BJ (cell line): ENCODE measurements at places on chromosomes 13 and 19.

DNA sequence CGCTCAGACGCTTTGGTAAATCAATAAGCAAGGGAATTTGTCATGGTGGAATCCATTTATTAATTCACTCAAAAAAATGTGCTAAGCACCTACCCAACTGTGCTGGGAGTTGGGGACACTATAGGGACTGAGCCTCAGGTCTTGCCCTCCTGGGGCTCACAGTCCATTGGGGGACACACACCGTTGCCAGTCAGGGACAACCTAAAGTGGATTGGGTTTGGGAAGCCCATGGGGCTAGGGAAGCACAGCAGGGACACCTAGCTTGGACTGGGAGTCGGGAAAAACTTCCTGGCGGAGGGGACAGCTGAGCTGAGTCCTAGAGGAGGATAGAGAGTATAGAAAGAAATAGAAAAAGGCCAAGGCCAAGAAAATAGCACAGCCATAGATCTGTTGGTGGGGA, 8.5 kb downstream of the FOSB start:
- DNase-seq: no peak

GRCh38 chr19:58086825-58087710, 11.0 kb downstream of the ZSCAN18 start:
- no peak for DNase-seq

- no peak for DNase-seq
Observed at GRCh38 chr19:18860725-18861124, 29.0 kb downstream of the UPF1 start.

DNA sequence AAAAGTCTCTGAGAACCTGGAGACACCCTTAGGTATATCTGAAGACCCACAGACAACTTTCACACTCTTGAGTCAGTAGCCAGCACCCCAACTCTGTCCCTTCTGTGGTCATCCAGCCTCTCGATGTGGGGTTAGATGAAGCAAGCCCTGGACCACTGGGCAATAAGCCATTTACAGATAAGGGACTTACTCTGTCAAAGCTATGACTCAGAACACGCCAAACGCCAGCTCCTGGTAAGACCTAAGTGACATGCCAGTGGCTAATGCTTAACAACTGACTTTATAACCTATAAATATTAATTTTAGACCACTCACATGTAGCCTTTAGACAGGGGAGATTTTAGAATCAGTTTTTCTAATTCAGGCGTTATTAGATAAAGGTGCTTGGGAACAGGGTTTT, 85.7 kb downstream of the SHISA2 start:
- no peak for DNase-seq

DNA sequence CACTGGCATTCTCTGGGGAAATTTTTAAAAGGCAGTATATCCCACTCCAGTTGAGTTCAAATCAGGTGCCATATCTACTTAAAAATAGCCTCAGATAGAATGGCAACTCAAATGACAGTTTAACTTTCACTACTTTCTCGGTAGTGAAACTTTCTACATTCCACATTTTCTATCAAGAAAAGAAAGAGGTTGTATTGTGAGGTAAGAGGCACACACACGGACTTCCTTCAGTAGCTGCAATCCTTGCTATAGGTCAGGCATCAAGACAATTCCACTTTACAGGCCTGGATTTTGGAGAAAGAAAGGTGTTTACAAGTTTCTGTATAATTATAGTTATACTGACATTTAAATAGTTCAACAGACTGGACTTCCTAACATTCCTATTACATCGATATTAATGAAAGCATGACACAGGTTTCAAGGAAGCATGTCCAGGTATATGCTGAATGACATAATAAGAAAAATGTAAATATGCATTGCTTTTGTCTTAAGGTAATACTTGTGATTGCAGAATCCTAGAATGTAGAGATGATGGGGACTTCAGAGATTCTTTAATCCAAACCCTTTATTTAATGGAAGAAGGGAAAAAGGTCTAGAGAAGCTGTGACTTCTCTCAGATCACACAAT, 5.2 kb downstream of the STARD13 start:
- no peak for DNase-seq

- no peak for DNase-seq
Observed at GRCh38 chr19:42175952-42176648, 41.4 kb downstream of the DEDD2 start.

GRCh38 chr19:54448774-54449700, at the start of gene LENG8:
Gene LENG8, plus strand, starts transcription at chr19:54449199. Its CDS starts 2,146 bp downstream, at chr19:54451345.
- peak; percentile 89 for DNase-seq

DNA sequence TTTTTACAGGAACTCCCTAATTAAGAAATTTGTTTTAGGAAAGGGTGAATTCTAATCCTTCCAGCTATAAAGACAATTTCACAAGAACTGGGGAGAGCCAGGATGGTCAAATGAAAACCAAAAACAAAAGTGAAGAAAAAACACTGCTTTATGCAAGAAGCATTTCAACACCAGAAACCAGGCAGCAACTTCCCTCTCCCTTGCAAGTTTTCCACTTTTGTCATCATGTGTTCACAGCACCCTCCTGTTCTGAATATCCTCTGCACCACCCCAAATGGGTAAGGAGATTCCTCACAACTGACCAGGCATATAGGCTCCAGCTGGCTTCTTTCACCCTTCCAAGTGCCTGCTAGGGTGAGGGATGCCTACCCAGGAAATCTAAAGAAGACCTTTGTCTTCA, 328.1 kb downstream of the TBC1D4 start:
- no peak for DNase-seq

DNA sequence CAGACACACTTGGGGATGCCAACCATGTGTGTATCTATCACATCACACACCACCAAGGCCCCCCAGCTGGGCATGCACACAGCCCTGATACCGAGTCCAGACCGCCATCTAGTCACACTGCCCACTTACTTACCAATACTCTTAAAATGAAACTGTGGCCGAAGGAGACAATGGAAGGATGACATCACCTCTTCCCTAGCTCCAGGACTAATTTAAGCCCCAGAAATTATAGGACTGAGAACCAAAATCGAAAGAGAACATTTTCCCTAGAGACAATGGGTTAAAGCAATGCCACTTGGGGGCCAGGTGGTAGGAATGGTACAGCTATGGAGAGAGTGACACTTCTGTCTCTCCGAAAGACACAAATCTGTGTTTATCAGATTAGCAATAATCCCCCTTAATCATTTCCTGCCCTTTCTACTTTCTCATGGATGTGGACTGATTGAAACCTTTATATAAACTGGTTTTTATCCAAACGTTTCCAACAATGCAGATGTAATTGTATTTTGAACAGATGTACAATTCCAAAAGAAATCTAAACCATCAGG, 663 bp upstream of the GGACT start:
- no peak for DNase-seq

GRCh38 chr13:24348797-24349515, 39.6 kb downstream of the C1QTNF9 start:
- no peak for DNase-seq

DNA sequence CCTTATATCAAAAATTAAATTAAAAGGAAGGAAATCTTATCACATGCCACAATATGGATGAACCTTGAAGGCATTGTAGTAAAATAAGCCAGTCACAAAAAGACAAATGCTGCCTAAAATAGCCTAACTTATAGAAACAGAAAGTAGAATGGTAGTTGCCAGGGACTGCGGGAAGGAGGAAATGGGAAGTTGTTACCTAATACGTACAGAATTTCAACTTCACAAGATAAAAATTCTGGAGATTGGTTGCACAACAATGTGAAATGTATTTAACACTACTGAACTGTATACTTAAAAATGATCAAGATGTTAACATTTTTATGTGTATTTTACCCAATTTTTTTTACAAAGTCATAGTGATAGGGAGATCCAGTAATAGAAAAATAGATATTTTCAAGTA, 10.2 kb upstream of the N4BP2L2 start:
- no peak for DNase-seq

DNA sequence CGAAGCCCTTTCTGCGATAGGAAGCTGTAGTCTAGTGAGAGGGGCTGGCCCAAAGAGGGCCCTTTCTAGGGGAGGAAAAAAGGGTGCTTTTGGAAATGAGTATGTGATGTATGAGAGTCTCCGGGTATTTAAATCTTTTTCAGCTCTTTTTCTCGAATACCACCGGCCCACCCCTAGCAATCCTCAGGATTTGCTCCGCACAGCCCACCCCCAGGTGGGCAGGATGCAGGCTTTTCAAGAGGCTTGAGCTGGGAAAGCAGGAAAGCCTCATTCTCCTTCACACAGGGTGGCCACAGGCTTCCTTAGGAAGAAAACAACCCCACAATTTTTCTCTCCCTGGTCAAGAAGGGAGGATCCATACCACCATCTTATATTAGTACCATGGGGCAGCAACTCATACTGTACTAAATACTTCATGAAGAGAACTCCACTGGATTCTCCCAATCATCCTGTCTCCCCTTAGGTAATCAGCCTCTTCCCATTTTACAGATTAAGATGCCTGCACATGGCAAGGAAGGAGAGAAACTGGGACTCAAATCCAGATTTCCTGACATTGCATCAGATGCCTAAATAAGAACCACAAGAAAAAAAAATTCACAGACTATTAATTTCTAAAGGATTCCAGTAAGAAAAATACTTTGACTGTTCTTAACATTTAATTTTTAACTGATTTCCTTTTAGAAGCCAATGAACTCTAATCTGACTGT, 84.4 kb downstream of the STK24 start:
- DNase-seq: no peak

DNA sequence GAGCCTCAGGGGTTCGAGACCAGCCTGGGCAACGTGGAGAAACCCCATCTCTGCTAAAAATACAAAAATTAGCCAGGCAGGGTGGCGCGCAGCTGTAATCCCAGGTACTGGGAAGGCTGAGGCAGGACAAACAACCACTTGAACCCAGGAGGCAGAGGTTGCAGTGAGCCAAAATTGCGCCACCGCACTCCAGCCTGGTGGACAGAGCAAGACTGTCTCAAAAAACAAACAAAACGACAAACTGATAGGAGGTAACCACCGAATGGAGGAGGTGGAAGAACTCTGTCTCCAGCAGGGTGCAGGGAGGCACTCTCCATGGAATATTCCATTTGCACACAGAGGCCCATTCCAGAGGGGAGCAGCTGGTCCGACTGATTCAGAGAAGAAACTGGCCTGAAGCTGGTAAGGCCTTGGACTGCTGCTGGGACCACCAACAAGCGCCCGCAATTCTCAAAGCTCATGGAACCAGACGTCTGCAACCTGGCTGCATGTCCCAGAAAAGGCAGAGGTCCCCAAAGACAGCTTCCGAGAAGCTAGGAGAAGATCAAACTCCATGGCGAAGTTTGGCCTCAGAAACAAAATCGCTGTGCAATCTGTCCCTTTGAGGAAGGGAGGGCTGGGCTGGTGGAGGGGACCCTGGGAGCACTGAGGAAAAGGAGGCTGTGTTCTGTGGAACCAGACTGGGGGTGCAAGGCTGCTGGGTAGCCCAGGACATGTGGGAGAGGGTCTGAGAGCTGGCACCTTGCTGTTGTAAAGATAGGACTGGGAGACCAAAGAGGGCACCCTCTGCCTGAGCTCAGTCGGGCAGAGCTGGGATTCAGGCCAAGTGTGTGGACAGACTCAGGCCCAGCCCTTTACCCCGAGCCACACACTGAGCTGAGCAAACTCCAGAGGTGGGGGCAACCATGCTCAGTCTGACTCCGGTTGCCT, 35.2 kb downstream of the SLC25A42 start:
- no peak for DNase-seq

- no peak for DNase-seq
Observed at GRCh38 chr13:114199954-114200353, 20.9 kb downstream of the CFAP97D2 start.

- DNase-seq: no peak
Observed at GRCh38 chr13:41701676-41702075, 244.3 kb downstream of the RGCC start.

DNA sequence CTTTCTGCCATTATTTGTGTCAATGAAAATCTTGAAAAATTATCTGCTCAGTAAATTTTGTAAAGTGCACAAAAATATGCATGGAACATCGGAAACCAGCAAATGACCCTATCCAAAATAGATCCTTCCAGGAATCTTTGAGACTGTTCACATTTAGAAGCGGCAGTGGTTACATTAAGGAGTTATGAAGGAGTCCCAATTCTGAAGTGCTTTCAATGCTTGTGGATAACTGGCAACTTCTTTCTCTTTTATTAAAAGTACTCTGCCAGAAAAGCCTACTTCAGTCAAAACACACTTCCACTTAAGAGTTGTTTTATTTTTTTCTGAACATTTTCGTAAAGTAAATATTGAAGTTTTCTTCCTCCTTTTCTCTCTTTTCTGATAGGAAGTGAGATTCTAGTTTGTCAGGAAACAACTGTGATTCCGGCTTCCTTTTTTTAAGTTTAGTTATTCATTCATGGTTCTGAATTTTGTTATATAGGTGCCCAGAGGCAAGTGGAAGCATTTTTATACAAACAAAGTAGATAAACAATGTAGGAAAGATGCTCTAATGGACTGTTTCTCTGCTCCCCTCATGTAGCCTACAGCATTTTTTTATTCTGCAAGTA, 83.5 kb downstream of the PCDH9 start:
- DNase-seq: no peak

GRCh38 chr19:5452594-5453565, 2.3 kb upstream of the ZNRF4 start:
- no peak for DNase-seq

- DNase-seq: no peak
Observed at GRCh38 chr13:80437231-80437630, 96.3 kb upstream of the SPRY2 start.

GRCh38 chr13:74187564-74187963, 53.4 kb upstream of the KLF12 start:
- DNase-seq: no peak

- peak; percentile 43 for DNase-seq
Observed at GRCh38 chr13:111210544-111211469, 95.7 kb downstream of the ARHGEF7 start.

DNA sequence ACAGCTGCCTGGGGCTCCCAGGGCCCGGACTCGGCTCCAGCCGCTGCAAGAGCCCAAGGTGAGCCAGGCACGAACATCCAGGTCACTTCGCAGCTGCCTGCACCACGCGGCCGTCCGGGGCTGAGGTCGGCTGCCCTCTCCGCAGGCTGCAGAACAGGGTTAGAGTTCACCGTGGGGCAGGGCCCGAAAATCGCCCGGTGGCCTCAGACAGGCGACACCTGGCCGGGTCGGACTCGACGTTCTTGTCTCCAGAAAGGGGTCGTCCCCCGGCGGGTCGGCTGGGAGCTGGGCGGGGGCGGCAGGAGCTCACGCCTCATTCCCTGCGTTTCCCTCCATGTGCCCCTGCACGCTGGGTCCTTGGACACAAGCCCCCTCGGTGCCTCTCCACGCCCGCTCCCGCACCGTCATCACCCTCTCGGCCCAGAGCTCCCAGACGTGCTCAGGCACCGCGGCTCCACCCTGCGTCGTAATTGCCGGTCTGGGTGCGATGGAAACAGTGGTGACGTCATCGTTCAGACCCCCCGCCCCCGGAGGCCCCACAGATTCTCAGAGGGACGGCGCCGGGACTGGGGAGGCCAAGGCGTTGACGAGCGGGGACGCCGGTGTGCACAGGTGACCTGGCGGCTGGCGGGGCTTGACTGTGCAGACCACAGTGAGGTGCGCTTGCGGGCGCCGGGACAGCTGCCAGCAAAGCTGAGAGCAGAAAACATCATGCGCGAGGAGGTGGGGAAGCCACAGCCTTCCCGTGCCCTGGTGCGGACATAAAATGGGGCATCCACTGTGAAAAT, 4.0 kb upstream of the GRIN3B start:
- no peak for DNase-seq

GRCh38 chr19:17751912-17752273, 616 bp downstream of the FCHO1 start:
- DNase-seq: no peak

GRCh38 chr19:19192910-19193423, 909 bp downstream of the RFXANK start:
- DNase-seq: no peak
